ENCODE measurements at places on chromosomes 3 and 15.

DNA sequence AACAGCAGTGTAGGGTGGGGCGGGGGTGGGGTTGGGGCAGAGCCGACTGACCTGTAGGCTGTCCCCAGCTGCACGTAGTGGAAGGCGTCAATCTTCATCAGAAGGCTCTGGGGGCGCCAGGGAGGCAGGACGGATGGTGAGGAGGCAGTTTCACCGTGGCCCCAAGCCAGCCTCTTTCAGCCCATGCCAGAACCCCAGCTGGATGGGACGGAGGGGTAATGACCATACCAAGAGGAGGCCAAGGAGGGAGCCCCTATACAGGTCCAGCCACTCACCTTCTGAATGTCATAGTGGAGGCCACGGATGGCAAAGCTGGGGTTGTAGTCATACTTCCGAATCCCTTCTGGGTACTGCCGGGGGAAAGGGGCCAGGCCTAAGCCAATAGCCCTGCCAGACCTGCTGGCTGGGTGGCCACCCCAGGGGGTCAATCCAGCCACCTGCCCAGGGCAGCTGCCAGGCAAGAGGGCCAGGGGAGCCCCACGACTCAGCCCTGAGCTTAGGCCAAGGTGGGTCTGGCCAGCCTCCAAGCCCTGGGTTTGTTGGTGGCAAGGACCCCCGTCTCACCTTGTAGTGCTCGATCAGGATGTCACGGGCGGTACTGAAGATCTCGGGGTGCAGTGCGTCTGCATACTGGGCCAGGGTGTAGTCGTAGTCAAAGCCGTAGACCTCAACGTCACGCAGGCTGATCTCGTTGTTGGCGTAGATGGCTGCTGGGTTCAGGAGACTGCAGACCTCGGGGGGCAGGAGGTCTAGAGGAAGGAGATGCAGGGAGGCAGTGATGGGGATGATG is 4.9 kb downstream of the NT5DC2 start:
- DNase-seq, result peak; percentile 74

DNA sequence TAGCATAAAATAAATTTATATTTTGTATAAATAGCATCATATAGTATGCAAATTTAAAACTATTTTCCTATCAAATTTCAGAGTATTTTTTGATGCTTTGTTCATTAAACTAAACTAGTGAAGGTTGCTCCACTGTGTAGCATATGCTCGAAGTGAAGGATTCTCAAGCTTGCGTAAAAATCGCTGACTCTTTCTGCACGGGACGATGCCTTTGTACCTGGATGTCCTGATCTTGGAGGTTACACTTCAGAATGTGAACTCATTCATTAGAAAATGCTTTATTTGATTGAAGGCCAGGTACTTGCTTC is 305.0 kb downstream of the WDR72 start:
- no peak for DNase-seq

DNA sequence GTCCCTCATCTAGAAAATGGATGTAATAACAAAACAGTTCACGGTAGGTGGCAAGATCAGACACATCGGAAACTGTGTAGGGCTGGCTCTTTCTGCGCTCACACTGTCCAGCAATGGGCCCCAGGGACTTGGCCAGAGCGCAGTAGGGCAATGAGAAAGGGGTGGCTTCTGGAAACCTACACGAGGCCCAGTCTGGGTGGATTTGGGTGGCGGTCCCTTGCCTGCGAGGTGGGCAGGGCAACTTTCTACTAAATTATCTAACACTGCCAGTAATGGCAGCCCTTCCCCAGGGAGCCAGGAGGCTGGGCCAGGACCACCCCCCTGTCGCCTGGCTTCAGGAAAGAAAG is 2.1 kb upstream of the TNK2 start:
- DNase-seq, result peak; percentile 44

DNA sequence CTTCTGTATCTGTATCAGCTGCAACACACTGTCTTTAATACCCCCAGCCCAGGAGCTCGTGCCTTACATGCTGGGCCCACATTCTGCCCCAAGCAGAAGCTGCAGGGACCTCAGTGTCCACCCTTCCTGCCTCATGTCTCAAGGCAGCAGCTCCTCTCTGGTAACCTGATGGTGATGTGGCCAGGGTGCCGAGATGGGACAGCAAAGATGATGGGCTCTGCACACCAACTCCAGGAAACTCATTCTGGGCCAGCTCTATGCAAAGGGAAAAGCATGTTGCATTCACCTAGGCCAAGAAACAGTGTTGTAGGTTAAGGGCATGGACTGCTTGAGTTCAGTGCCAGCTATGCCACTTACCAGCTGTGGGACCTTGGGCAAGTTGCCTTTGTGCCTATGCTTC is 79.5 kb upstream of the PRR23C start:
- DNase-seq, result no peak

DNA sequence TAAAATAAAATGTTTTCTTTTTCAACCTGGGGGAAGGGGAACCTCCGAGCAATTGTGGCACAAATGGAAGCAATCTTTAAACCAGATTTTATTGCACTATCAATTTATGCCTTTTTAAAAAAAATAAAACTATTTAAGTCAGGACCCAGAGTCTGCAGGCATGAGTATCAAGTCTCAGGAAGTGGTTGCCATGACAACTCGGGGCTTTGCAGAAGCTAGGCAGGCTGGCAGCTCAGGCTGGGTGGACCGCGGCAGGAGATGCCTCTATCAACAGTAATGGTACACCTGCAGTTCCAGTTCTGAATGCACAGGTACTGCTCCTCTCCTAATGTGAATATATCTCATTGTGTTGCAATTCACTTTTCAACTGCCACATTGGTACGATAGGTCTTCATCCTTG is 447.7 kb downstream of the GABRG3 start:
- no peak for DNase-seq

DNA sequence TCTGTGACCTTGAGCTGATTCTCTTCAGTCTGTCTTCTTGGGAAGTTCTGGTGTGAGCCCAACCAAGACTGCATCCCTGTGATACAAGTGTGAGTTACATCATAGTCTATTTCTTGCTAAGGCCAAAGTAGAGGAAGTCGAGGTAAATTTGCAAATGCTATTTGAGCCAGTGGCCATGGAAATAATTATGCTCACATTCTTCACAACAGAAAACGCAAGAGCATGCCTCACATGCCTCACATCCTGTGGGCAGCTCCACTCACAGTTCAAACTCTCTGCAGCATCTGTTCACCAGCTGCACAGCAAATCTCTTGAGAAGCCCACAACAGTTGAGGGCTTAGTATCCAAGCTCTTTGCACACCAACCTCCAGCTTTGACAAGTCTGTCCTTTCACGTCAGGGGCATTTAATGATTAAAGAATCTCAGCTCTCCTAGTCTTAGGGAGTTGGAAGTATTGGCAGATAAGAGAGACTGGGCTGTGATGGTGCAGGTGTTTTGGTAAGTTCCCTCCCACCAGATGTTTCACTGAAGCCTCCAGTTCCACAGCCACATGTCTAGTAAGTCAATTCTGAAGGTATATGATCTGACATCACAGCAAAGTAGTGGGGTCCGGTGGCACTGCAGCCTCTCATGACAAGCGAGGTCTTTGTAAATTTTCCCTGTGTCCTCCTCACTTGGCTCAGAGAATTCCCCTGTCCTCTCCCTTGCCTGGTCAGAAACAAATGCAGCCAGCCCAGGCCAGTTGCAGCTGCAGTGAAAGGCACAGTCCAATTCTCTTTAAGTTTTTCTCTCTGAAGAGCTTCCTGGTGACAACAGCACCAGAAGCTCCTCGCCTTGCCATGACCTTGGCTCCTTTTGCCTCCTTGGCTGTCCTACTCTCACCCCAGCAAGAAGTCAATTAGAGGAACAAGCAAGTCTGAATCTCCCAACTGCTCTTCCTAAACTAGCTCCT is 166.1 kb downstream of the SSR3 start:
- DNase-seq, result no peak

- DNase-seq, result no peak
These were observed 6.8 kb upstream of the PRSS50 start for GRCh38 chr3:46724424-46724823.

GRCh38 chr15:40906991-40907802 is 12.9 kb downstream of the VPS18 start:
- DNase-seq, result peak; percentile 65

- DNase-seq, result no peak
These were observed 70.0 kb upstream of the CCDC54 start for GRCh38 chr3:107307205-107307604.

GRCh38 chr3:149044339-149045083 is 41.8 kb downstream of the HLTF start:
- DNase-seq, result no peak

DNA sequence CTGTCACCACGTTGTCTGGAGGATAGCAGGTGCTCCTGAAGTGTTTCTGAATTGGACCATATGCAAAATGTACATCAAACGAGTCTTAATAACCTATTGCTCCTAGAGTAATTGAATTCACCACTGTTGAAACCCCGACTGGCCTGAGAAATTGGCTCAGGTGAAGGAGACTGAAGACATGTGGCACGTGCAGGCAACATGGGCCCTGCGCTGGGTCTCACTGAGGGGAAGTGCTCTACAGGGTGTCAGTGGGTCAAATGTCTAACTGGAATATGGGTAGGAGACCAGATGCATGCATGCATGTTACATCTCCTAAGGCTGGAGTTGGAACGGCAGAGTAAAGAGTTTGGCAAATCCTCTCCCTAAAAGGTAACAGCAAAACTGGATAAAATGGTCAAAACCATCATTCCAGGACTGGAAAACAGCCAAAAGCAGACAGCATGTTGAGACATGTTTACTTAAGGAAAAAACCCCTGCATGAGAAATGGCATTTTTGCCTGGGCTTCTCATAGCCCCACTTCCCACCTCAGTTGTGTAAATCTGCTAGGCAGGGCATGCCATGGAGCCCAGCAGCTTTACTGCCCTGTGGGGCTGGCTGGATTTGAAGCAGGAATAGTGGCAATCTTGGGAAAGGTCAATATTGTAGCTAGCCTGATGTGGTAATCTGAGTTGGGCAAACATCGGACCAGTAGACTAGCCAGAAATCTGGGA is 131.3 kb downstream of the TJP1 start:
- no peak for DNase-seq

DNA sequence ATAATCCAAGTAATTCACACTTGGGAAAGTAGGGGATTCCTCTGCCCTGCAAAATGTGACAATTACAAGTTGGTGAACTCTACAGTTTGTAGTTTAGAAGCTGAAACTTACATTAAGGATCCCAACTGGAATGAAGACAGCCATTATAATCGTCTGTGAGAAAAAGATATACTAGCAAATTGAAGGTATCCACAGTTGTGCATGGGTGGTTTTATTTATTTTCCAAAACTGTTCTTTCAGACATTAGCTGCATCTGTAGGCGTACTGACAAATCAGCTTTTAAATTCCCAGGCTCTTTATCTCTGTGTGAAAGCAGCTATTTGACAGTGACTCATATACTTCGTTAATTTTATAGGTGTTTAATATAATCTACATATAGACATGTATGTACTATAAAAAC is 12.5 kb upstream of the ISL2 start:
- DNase-seq, result no peak

DNA sequence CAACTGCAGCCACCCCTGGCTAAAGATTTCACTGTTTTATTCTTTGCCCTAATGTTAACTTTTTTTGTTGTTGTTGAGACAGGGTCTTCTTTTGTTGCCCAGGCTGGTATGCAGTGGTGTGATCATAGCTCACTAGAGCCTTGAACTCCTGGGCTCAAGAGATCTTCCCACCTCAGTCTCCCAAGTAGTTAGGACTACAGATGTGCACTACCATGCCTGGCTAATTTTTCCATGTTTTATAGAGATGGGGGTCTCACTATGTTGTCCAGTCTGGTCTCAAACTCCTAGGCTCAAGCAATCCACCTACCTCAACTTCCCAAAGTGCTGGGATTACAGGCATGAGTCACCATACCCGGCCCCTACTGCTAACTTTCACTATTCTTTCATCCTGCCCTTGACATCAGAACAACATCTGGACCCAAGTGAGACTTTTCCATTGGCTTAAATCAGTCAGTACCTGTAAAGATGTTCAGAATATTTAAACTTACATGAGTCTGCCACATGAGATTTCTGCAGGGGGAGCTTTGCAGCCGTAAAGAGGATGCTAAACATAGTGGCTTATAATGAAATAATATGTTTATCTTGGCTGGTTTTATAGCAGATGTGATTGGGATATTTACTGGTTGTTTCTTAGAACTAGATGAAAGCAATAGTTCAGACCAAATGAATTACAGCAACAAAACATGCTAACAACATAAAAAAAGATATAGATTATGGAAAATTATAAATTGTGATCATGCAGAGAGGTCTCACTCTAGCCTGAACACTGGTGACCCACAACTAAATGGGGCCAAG is 73.6 kb downstream of the HMG20A start:
- DNase-seq, result no peak

DNA sequence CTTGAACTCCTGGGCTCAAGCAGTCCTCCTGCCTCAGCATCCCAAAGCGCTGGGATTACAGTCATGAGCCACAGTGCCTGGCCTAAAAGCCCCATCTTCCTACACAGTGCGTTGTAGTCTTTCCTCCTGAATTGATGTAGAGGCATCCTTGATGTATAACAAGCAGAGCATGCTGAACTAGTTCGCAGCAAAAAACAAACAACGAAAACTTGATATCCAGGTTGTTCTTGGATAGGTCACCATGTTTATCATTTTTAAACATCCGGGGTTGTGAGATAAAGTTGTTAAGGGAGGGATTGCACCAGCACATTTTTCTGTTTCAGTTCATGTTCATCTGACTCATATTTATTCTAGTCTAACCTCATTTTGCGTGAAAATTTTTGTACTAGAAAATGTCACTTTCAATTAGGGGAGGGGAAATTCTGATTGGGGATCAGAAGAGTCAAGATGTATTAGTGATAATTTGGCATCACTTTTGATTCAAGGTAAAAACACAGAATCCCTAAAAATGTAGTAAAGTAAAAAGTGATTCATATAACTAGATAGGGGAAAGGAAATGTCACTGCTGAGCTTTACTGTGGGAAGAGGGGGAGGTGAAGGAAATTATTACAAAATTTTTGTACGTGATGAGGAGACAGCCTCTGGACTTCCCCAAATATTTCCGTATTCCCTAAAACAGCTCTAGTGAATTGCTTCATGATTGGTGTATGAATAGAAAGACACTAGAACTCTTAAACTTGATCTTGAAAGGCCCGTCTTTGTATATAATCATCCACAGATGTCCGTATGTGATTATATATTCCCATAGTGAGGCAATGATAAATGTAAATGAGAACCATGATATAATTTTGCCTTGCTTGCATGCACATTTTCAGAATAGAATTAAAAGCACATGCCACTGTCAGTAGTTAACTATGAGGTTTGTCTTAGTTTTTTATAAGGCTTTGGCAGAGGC is 22.9 kb downstream of the RAB8B start:
- DNase-seq, result no peak

DNA sequence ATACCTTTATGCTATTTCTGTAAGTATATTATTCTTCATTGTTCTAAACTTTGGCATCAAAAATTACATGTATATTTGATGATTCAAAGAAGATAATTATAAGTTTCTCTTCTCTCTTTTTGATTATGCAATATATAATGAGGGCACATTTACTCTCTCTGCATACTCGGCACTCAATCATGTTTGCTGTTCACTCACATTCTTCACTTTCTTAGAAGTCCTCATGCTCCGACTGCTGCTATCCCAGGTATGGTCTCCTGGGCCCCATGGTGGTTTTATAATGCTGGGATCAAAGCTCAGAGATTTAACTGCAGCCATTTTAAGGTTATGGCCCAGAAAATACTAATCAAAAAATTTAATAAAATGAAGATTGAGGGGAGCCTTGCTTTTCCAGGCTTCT is 529.7 kb upstream of the IL12A start:
- no peak for DNase-seq

Measured in osteoblast (primary cell).